ENCODE measurements at places on chromosomes 5 and 9.

- no peak for DNase-seq
Measured at GRCh38 chr5:181164076-181164952, 16.9 kb downstream of the OR2V2 start.

DNA sequence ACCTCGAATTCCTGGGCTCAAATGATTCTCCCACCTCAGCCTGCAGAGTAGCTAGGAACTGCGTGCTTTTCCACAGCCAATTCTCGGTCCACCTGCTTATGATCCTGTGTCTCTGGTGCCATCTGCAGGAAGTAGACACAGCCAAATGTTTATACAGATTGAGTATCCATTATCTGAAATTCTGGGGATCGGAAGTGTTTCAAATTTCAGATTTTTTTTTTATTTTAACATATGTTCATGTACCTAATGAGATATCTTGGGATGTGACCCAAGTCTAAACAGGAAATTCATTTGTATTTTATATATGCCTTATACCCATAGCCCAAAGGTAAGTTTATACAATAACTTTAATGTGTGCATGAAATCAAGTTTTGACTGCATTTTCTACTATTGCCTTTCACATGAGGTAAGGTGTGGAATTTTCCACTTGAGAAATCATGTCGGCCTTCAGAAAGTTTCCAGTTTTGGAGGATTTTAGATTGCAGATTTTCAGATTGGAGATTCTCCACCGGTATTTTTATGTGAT is 89.5 kb downstream of the ESM1 start:
- DNase-seq = no peak

- no peak for DNase-seq
Measured at GRCh38 chr9:68851657-68852056, 146.6 kb downstream of the PIP5K1B start.

DNA sequence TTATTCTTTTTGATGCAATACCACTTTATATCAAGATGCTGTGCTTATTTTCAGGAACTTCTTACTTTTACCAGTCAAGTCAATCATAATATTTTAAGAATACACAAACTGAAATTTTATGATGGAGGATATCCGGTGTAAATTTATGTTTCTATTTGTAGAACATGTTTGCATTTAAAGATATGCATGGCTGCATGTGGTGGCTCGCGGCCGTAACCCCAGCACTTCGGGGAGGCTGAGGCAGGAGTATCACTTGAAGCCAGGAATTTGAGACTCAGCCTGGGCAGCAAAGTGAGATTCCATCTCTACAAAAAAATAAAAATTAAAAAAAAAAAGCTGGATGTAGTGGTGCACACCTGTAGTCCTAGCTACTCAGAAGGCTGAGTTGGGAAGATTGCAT is 73.5 kb upstream of the ALDH1A1 start:
- no peak for DNase-seq

DNA sequence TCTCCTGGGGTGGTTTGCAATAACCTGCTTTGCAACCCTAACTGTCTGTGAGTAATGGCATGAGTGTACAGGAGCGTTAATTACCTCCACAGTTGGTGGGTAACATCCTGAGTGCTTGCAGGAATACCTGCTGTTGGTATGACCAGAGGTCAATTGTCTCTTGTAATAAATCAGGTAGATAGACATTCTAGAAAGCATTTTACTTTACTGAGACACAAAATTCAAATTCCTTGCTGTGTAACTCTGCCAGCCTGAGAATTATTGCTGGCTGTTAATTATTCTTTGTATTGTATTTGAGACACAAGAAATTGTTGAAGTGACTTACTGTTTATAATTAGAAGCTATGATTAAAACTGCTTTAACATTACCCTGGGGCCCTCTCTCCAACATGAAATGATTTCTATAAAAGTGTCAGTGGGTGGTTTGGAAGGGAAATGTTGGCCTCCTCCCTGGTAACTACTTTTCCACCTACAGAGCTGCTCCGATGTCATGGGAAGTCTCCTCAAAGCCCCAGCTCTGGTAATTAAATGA is 150.8 kb upstream of the ADCY2 start:
- no peak for DNase-seq

DNA sequence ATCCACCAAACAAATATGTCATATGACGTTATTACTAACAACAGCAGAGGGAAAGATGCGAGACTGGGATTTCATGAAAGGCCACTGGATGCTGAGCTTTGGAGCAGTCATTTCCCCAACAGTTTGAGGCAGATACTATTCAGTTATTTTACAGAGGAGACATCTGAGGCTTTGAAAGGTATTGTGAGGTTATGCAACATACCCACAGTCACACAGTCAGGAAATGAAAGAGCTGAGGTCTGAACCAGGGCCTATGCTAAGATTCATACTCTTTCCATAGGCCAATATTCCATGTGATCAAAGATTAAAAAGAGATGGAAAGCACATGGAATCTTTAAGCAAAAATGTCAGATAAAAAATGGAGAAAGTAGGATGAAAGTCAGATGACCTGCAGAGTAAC is 63.0 kb downstream of the LPAR1 start:
- DNase-seq = no peak

- no peak for DNase-seq
Measured at GRCh38 chr9:92378865-92379560, 25.4 kb downstream of the OGN start.

GRCh38 chr9:121935739-121936138 is 157.4 kb downstream of the TTLL11 start:
- no peak for DNase-seq

DNA sequence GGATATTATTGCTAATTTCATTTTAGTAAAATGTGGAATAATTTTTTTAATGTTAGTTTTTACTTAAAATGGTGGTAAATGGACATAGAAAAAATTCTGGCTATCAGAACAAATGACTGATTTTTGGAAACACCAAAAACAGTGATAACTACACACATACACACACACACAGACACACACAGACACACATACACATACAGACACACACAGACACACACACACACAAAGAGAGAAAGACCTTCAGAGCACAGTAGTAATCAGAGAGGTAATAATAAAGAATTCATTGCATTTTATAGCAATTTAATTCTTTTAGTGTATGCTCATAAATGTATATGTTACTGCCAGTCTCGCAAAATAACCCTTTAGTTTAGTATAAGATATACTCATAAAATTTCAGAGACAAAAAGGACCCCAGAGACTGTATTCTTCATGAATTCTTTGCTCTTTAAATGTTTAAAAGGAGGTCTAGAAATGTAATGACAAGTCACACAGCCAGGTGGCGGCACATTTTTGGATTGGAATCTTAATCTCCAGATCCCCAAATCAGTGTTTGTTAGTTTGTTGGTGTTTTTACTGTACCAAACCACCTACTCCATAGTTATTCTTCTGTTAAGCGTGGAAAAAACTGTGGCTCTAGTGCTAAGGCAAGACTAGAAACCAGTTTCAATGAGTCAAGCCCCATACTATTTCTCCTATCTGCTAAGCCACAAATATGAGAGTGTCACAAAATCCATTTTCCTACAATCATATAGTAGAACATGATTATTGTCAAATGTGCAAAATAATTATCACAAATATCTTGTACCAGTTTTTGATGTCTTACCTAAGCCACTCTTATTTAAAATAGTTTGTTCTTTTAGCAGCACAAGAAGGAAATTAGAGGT is 109.9 kb downstream of the EDIL3 start:
- no peak for DNase-seq

DNA sequence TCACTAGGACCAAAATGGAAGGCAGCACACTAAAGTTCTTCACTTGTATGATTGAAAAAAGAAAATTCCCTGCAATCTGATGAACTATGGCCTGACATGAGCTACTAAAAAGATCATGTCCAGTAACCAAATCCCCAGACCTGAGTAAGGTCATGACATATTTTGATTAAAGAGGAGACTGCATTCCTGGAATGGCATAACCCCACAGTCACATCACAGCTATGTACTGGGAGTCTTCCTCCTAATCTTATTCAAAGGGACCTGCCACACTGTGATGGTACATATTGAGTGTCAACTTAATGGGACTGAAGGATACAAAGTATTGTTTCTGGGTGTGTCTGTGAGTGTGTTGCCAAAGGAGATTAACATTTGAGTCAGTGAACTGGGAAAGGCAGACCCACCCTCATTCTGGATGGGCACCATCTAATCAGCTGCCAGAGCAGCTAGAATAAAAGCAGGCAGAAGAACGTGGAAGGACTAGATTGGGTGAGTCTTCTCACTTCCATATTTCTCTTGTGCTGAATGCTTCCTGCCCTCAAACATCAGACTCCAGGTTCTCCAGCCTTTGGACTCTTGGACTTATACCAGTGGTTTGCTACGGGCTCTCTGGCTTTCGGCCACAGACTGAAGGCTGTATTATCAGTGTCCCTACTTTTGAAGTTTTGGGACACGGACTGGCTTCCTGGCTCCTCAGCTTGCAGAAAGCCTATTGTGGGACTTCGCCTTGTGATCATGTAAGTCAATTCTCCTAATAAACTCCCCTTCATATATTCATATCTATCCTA is 345.0 kb downstream of the TMEM38B start:
- no peak for DNase-seq

- DNase-seq = no peak
Measured at GRCh38 chr9:136552117-136552703, 6.4 kb upstream of the NOTCH1 start.

GRCh38 chr9:79134654-79135053 is 437.1 kb upstream of the TLE4 start:
- no peak for DNase-seq

DNA sequence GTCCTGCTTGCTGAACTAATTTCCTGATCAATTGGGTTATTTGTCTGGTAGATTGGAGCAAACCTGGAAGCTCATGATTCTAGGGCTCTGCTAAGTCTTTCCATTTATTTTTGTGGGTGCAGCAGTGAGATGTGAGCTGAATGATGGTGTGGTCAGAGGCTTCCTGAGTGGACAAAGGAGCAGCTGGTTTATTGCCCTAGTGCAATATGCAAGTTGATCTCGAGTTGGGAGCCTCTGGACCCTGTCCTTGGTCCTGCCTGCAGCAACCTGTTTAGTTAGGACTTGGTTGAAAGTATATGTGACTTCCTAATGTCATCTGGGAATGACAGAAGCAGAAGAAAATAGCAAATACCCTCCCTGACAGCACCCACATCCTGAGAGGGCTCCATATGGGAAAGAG is 4.2 kb upstream of the UNC5A start:
- DNase-seq = no peak

DNA sequence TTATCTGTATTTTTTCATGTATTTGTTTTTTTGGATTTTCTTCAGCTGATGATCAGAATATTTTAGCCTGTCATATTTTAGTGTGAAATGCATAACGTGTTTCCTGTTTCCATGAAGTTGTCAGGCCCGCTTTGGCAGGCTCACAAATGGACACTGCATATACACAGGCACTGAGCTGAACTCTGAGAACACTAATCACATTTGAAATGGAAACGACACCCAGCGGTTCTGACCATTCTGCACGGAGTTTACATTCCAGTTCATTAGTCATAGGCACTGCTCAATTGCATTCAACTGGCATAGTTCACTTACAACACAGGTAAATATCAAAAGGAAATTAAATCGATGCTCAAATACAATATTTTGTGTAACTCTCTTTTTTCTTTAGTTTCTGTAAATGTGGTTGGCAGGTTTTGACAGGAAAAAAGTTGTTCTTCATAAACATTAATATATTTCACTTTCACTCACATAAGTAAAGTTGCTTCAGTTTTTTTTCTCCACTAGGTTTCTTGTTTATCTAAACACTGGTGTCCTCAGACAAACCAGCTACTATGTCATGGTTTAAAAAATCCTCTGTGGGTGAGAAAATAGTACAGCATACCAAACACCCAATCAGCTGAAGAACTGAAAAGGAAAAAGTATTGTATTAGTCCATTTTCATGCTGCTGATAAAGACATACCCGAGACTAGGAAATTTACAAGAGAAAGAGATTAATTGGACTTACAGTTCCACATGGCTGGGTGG is 559.0 kb upstream of the DAP start:
- DNase-seq = peak; percentile 61

- no peak for DNase-seq
Measured at GRCh38 chr5:69350664-69351063, 18.1 kb upstream of the CCDC125 start.

DNA sequence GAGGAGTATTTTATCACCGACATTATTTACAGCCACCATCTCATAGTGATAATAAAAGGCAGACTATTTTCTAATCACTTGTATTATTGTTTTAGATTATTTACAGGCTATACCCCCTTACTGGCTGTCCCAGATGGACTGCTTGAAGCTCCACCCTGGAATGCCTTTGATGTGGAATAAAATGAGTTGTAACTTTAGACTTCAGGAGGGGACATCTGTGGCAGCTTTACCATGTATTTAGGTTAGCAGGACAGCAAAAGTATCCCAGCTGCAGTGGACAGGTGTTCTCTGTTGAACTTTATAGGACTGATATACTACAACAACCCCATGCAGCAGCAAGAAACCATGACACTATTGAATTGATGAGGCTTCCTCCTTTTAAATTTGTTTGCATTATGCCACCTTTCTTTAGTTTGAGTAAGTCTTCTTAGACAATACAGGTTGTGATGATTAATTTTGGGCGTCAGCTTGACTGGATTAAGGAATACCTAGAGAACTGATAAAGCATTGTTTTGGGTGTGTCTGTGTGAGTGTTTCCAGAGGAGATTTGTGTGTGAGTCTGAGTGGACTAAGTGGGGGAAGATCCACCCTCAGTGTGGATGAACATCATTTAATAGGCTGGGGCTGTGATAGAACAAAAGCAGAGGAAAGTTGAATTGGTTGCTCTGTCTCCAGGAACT is 29.2 kb upstream of the C9orf57 start:
- no peak for DNase-seq

GRCh38 chr5:58857609-58858008 is 274.7 kb downstream of the RAB3C start:
- DNase-seq = no peak

DNA sequence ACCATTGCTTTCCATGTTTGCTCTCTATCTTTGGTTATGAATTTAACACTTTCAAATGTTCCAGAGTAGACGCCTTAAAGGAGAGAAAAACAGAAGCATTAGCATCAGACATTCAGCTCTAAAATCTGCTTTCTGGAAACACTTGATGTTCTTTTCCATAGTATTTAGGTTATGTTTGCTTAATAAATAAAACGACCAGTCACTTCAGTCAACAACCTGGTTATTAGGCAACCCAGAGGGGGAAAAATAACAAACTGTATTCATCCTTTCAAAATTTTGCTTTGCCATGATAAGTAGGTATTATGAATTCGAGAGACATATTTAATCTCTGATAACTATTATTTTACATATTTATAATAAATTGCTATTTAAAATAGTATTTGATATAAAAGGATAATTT is 1044.7 kb downstream of the CDH9 start:
- DNase-seq = no peak

GRCh38 chr5:122062205-122062604 is 15.9 kb downstream of the LOX start:
- no peak for DNase-seq

GRCh38 chr9:133533857-133534256 is 647 bp upstream of the ADAMTSL2 start:
- DNase-seq = no peak

DNA sequence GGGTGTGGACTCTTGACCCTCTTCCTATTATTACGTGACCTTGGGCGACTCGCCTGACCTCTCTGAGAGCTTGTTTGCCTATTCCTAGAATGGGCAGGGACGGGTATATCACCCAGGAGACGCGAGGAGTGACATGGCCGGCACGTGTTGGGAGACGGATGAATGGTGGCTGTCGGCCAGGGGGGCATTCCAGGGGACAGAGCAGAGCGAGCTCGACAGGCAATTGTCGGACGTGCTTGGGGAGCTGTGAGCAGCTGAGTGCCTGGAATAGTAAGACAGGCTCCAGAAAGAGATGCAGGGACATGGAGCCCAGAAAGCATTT is 29.3 kb upstream of the UNC5A start:
- no peak for DNase-seq
